ENCODE measurements at places on chromosomes 11 and 22.

DNA sequence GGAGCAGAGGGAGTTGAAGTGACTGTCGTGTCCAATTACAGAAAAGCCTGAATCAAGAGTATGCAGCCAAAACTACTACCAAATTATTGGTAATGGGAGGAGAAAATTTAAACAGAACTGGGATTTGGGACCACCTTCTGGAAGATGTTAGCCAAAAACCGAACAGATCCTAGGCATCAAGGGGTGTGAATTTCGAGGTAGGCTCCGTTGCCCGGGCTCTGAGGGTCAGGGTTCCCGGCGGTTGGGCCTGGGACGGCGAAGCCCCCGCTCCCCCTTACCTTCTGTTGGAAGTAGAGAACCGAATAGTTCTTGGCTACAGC, 313 bp downstream of the PRCP start:
- no peak for DNase-seq

GRCh38 chr11:64644647-64645275, 53.7 kb downstream of the SLC22A12 start:
- DNase-seq = peak; percentile 55

DNA sequence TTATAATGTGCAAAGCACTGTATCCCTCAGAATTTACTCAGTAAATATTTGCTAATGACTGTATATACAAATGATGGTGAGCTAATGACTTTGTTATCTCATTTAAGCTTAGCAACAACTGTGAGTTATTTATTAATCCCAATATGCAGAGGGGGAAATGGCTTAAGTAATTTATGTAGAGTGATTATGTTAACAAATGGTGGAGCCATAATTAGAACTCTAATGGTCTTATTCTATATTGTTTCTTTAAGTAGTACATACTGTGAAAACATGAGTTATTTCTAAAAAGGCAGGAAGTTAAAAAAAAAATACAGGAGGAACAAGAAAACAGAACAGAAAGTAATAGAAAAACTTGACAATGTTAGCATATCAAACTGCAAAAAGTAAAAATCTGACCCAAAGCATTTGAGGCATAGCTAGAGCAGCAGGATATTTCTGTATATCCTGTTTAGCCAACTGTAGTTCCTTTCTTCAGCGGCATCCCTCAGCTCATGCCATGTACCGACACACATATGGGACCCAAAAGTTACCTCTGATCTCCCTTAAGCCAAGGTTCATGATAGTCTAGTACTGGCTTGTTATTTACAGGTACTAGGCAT, 94.2 kb downstream of the FCHSD2 start:
- peak; percentile 21 for DNase-seq

DNA sequence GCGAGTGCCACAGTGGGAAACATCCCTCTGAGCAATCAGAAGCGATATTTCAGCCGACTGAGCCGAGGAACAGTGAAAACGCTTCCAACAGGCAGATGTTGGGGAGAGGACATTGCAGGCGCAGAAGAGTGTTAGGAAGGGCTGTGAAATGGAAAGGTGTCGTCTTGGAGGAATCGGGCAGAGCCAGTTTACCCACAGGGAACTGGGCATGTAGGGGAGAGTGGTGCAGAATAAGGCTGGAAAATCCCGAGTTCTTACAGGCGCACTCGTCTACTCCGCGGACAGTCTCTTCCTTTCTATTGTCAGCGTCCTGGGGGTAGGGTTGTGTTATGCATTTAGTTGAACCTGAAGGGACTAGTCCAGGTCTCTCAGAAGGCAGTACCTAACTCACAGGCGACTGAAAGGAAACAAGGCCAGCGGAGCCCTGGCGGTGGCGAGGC, 1.1 kb upstream of the APLP2 start:
- peak; percentile 24 for DNase-seq

DNA sequence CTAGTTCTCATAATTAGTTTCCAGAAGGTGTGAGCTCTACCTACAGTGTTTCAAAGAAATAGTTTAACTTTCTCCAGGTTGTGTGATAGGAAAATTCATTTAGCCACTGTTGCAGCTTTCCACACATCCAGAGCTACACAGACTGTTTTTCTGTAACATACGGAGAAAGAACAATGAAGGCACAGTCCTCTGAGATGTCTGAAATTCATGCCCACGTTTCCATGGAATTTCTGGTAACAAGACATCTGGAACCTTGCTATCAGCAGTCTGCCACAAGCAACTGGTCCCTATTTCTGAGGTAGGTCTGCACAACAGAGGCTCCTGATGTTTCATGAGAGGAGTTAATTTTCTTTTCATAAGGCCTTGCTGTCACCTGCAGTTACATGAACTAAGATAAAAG, 273.3 kb upstream of the C11orf87 start:
- no peak for DNase-seq

DNA sequence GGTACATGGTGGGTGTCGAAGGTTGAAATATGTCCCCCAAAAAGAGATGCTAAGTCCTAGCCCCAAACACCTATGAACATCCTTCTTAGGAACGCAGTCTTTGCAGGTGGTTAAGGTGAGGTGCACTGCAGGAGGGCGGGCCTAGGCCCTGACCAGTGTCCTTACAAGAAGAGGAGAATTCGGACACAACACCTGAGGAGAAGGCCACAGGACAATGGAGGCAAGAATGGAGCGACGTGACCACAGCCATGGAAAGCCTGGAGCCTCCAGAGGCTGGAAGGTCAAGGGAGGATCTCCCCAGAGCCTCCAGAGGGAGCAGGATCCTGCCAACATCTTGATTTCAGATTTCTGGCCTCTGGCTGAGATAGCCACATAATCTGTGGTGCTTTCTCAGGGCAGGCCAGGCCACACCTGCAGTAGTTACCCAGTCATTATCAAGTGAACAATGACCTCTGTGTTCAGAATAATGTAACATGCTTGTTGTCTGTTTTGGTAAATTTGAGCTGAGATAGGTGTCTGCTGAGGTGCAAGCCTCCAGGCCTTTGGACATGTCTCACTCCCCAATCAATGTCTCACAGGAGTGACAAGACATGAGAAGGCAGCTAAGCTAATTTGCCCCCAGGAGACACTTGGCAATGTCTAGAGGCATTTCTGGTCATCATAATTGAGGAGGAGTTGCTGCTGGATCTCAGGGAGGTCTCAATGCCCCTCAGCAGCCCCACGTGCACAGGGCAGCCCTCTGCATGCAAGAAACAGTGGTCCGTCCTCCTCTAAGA, 498.9 kb downstream of the BRD1 start:
- DNase-seq = no peak

DNA sequence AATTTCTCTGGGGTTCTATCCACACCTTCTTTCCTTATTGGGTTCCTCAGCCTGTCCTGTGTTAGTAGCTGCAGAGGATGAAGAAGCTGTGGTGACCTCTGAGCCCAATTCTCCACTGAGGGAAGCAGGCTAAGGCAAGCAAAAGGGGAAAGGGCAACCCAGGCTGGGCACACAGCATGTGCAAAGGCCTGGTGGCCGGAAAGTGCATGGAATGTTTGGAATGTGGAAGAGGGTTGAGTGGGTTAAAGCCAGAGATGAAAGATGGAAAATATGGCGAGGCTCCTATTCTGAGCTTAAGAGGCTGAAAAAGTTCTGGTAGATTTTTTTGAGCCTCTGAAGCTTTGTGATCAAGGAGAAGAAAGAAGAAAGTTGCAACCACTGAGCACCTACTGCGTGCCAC, 247.1 kb downstream of the MIAT start:
- DNase-seq = no peak

DNA sequence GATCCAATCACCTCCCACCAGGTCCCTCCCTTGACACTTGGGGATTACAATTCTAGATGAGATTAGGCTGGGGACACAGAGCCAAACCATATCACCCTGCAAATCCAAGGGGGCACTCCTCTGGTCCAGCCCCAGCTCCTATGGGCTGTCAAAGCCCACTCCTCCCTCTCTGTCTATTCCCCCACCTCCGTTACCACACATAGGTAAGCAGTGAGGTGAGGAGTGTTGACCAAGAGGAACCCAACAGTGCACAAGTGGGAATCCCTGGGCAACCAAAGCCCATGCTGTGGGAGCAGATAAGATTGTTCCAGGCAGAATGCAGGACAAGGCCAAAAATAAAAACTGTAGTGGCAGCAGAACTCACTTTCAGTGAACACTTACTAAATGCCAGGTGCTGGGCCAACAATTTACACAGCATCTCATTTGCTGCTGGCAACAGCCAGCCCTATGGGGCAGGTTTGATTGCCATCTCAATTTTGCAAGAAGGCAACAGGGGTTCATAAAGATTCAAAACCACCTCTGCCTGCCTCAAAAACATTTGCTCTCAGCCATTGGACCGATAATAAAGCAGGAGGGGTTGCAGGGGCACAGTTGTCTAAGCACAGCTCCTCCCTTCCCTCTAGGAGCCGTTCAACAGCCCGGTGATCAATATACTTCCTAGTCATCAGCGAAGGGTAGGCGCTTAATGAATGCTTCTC, 8.9 kb downstream of the SDF2L1 start:
- DNase-seq = peak; percentile 71

- no peak for DNase-seq
Observed at GRCh38 chr11:13220148-13220547, 57.4 kb upstream of the BMAL1 start.

GRCh38 chr11:88357323-88358039, 19.9 kb upstream of the CTSC start:
- DNase-seq = no peak

- DNase-seq = no peak
Observed at GRCh38 chr22:36691488-36691887, 12.1 kb downstream of the CACNG2 start.

Measured in NCI-H82 (cell line).